ENCODE measurements at places on chromosomes 11 and 22. TPM values are rescaled to one million over a fixed set of nuclear protein-coding genes. Genes with fewer than 3 reads are reported as not detected.

The SHANK3 gene
- 20.4 TPM for total RNA-seq

The PANX3 gene
- not detected for total RNA-seq

The CARD18 gene
- not detected for total RNA-seq

The EEF1G gene
- total RNA-seq: 928 TPM

The MS4A4E gene
- total RNA-seq: not detected

The SIK2 gene
- total RNA-seq: 10.1 TPM

The MFRP gene
- total RNA-seq: not detected

The ARHGEF12 gene
- total RNA-seq: 40.8 TPM

The RIBC2 gene
- total RNA-seq: 0.71 TPM

GRCh38 chr11:66226101-66226500 is 42.3 kb upstream of the RAB1B start:
- DNase-seq: no peak

- no peak for DNase-seq
Observed at GRCh38 chr11:10490398-10491241, 35.6 kb downstream of the AMPD3 start.

DNA sequence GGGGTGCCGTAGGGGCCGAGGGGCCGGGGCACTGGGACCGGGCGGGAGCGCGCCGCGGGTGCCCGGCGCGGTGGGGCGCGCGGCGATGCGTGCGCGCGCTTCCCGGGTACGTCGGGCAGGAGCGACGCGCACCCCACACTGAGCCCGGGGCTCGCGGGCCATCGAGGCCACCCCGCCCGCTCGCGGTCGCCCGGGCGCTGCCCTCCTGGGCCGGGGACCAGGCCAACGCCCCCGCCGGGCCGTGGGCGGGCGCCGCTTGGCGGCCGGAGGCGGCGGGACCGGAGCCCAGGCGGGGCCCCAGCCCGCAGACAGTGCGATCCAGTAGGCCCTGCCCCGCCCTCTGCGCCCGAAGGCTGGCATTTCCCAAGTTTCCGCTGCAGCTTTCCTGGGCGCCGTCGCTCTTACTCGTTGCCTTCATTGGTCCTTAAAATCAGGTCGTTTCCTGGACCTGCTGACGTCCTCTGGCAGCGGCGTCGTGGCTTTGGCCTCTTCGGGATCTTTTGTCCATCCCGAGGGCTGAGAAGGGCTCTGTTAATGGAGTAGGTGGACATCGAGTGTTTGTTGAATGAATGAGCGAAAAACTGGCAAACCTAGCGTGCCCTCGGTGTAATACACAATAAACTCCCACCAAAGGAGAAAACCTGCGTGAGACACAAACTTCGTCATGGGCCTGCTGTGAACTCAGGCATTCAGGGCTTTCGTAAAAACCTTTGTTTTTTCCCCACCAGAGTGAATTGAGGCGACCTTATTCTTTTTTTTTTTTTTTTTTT is 638 bp downstream of the PARVA start:
- peak; percentile 52 for DNase-seq

DNA sequence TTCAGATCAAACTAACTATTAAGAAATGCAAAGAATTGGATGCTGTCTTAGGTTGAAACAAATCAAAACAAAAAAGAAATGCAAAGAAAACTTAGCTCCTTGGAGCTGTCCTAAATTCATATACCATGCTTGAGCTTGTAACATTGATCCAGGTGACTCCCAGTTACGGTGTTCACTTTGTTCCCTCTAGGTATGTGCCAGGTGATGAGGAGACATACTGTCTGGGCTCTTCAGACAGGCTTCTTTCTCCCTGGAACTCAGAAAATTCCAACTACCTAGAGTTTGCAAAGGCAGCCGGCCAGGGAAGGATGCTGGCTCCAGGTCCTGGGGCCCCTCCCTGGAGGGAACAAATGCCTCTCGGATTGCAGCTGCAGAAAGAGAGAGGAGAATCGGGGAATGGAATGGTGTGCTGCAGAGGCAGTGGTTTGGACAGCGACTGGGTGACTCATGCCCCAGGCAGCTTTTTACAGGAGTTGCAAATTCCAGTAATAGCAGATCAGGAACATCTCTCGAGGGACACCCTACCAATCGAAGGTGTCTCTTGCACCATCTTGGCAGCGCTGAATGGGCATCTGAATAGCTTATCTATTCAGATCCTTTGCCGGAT is 12.3 kb upstream of the ASPHD2 start:
- no peak for DNase-seq

- DNase-seq: peak; percentile 94
Observed at GRCh38 chr22:19291580-19292457, at the start of gene CLTCL1. CLTCL1 (minus strand) TSS chr22:19291719; CDS start chr22:19291641, 78 bp downstream.

DNA sequence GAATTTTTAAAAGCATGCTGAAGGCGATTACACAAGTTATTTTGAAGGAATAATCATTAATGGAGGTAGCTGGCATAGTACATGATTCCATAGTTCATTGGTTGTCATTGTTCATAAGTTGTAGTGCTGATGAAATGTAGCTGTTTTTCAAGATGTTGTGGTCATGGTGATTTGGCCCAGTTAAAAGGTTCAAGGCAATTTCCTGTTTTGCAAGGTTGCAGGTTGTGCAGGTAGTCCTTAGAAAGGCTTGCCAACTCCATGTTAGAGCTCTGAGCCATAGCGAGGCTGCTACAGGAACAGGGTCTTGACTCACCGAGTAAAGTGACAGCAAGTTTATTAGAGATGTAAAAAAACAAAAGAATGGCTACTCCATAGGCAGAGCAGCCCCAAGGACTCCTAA is 95.8 kb upstream of the CHORDC1 start:
- no peak for DNase-seq

GRCh38 chr22:42979606-42980005 is 35.3 kb downstream of the PACSIN2 start:
- no peak for DNase-seq

GRCh38 chr11:122951211-122951610 is 30.4 kb downstream of the BSX start:
- no peak for DNase-seq

DNA sequence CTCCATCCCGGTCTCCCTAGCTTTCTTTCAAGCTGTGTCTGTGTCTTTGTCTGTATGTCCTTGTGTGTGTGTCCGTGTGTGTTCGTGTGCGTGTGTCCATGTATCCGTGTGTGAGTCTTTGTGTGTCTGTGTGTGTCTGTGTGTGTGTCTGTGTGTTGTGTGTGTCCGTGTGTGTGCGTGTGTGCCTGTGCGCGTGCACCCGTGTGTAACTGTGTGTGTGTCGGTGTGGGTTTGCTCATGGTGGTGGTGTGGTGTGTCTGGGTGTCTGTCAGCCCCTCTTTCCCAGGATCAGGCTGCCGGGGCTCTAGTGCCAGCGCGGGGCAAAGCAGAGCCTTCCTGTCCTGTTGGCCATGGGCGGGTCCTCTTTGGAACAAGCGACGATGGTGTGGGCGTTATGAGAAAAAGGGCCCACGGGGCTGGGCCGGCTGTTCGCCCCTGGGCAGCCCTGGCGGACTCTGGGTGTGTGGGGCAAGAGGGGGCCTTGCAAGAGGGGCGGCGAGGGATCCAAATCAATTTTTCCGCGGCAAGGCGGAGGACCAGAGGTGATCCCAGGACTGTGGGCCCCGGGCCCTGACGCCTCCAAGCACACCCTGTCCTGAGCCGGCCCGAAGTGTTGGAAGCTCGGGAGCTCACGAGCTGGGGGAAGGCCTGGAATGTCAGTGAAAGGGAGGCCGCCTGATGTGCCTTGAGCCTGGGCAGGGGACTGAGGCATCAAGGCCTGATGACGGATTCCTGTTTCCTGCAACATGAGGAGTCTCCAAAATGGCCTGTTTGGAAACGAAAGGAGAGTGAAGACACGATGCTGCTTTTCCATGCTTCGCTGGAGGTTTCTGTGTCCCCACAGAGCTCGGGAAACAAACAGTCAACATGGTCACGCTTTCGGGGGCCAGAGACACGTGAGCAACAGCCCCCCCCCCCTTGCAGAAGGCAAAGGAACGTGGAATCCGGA is 3929.2 kb upstream of the OR11H1 start:
- no peak for DNase-seq

GRCh38 chr11:59822989-59823566 is 12.5 kb upstream of the MRPL16 start:
- peak; percentile 22 for DNase-seq

DNA sequence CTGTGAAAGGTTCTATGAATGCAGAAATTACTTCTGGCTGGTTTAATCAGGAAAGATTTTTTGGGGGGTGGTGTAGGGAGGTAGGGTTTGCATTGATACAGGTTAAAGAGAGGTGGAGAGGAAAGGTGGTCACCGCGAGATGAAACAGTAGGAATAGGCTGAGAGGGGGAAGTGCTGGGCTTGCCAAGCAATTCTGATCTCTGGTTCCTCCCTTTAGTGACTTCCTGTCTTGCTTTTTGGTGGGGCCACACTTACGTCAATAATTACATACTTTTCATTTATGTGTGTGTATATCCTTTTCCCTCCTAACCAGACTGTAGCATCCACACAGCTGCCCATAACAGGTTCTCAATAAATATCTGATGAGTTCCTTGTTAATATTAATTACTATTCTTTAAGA is 120.0 kb downstream of the CTNND1 start:
- DNase-seq: no peak

DNA sequence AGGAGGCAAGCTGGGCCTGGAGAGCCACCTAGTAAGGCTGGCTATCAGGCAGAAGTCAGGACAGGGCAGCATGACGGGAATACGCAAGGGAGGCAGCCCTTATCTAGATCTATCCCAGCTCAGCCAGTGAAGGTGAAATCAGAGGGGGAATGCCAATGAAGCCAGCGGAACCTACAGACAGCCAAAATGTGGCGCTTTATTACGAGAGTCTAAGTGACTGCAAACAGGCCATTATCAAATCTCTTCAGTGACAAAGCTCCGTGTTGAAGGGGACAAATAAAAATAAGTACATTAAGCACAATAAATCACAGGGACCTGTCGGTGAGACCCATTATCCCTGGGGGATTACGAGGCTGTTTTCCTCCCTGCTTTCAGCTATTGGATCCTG is 22.8 kb downstream of the LARGE1 start:
- DNase-seq: no peak

DNA sequence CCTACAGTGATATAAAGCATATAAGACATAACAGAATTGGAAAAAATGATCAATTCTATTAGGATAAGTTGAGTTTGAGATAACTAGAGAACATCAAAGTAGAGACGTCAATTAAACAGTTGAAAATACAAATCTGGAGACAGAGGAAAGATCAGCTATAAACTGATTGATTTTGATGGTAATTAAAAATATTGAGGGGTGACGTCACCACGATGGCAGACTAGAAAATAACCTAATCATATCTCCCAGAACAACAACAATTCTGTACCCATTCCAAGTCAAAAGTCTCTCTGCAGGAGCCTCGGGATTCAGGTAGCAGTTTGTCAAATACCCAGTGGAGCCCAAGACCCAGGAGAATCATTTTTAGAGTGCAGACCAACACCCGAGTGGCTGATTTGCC is 28.9 kb downstream of the MS4A13 start:
- no peak for DNase-seq

- peak; percentile 90 for DNase-seq
Observed at GRCh38 chr11:71080239-71081097, 171.9 kb downstream of the SHANK2 start.

DNA sequence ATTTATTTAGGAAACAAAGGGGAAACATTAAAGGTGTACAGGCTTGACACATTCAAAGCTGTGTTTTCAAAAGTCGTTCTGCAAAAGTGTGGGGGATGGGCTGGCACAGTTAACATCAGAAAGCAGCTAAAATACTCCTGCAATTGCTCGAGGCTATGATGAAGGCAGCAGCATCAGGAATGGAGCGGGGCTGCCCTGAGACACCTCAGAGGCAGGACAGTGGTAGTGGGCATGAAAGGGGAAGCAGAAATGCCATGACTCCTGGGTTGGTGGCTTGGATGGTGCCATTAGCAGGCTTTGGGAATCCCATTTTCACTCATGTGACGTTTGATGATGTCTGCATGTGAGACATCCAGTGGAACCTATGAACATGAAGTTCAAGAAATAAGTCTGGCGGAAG is 646 bp downstream of the NCAPD3 start:
- DNase-seq: no peak

All from glutamatergic neuron (in vitro differentiated cells).